Right ventricle myocardium superior (tissue), 1 donor: ENCODE measurements at places on chromosomes 6 and 20. TPM values are rescaled to one million over a fixed set of nuclear protein-coding genes. Genes with fewer than 3 reads are reported as not detected.

The LAMA4 gene
- total RNA-seq, result 71.1 TPM

DNA sequence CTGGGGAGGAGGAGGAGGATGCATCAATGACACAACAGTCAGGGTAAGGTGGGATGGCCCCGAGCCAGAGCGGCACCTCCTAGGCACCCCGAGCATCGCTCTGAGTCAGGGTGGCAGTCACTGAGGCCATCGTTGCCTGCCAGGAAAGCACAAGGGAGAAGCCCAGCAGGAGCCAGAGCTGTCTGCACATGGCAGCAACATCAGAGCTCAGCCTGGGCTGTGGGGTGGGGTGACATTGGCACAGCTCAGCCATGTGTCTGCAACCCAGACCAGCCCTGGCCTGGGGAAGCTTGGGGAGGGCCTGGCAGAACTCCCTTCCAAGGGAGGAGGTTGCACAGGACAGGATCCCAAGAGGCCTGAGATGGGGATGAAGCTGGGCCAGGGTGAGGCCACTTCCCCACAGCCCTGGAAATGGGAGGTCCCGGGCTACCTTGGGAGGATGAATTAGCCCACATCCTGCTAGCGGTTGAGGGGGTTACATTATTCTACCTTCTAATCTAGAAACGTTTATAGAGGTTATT is 255.6 kb downstream of the MAFB start:
- DNase-seq, result no peak

DNA sequence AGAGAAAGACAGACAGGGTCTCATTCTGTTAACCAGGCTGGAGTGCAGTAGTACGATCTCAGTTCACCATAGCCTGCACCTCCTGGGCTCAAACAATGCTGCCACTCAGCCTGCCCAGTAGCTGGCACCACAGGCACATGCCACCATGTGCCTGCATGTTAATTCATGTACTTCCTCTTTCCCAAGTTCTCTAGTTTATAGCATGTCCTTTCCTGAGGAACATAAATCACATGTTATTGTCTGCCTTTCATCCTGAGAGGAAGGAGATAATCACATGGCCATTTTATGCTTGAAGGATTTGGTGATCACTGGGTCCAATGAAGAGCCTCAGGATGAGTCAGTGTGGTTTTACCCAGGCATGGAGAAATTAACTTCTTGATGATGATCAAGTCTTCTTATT is 47.9 kb downstream of the COL11A2 start:
- no peak for DNase-seq

The PPIL6 gene
- 5.5 TPM for total RNA-seq

GRCh38 chr20:17457079-17457478 is 74.1 kb downstream of the BFSP1 start:
- DNase-seq, result no peak

GRCh38 chr20:58308290-58308679 is 1.2 kb upstream of the RAB22A start:
- DNase-seq, result no peak

The TMX4 gene
- 123 TPM for total RNA-seq

The BPIFB4 gene
- total RNA-seq, result not detected

The ANKRD66 gene
- total RNA-seq, result not detected

DNA sequence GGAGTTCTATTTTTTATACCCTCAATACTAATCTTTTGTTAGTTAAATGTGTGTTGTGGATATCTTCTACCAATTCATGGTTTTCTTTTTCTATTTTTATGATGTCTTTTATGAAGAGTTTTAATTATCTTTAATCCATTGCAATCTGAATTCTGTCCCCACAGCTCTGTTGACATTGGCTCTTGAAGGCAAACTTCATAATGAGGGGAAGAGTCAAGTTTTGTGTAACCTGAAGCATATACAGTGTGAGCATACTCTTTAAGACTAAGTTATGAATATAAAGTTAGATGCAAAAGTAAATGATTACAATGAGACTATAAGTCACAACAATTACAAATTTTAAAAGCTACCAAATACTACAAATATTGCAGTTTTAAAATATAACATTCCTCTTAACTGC is 34.2 kb downstream of the RNF217 start:
- no peak for DNase-seq

DNA sequence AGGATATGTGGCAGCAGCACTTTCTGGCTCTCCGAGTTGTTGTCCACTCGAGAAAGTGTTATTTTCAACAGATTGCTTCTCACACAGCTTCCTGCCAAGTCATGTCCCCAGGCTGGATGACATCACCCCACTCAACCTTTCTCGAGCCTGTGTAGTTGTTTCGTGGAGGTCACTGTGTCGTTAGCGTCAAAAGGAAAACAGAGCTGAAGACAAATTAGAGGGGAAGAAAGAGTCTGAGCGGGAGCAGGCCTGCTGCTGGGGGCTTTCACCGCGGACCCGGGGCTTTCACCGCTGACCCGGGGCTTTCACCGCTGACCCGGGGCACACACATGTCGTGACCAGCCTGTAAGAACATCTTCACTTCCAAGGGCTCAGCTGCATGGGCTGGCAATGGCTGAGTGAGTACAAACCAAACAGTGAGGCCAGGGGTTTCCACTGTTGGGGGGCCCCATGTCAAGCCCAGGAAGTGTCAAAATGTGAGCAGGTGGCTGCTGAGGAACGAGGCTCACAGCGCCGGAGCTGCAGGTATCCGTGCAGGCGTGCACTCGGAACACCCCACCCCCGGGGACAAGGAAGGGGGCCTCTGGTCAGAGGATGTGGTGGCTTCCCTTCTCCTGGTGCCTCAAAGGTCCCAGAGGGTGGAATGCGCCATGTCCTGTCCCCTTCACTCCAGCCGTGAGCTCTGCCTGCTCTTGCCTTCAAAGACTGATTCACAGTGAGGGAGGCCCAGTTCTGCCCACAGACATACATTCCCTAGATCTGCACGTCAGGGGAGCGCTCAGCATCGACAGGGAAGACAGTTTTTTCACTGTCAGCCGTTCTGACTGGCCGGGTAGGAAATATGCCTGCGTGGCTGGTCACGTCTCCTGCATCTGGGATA is 365.9 kb downstream of the TAF4 start:
- no peak for DNase-seq

DNA sequence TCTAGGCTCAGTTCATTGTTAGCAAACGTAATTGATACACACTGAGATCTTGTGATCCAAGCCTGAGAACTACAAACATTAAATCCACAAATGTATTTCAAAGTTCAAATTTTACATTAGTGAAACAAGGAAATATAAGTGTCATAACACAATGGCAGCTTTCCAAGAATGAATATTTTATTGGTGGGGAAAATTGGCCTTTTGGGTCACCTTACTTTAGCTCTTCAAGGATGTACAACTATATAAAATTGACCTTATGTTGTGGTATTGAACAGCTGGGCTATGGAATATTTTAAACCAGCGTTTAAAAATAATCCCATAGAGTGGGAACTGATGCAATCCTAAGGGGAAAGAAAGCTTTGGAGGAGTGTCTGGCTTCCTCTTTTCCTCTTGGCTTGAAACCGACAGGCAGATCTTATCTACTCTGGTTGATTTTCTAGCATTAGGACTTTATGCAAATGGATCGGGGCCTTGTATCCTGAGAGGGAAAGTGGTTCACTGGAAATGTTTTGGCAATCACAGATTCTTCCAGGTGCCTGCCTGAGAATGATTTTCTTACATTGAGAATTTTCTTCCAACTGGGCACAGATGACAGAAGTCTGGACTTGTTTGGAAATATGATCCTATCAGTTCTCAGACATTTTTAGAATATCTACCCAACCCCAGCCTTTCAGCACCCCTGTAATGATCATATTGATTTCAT is 184.8 kb upstream of the ECI2 start:
- no peak for DNase-seq

GRCh38 chr6:121932076-121932991 is 467.1 kb upstream of the HSF2 start:
- DNase-seq, result no peak

GRCh38 chr6:148524976-148525375 is 182.3 kb downstream of the SASH1 start:
- DNase-seq, result no peak

- DNase-seq, result no peak
Observed at GRCh38 chr20:9348747-9349146, 165.6 kb upstream of the LAMP5 start.

GRCh38 chr6:168348186-168348585 is 28.6 kb upstream of the DACT2 start:
- no peak for DNase-seq

DNA sequence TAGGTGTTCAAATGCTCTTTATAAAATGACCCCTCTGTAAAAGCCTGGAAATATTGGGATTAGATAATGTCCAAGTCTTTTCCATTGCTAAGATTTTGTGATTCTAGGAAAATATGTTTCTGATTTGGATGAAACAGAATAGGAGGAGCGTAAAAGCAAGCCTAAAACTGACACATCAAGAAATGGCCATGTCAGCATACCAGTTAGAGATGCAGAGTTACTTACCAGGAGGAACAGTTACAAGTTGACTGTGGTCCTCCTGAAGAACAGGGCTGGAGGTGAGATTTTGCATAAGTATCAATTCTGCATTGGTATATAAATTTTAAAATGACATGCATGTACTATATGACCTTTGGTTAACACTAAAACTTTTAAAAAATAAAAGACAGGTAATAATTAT is 35.3 kb downstream of the EYA2 start:
- no peak for DNase-seq

DNA sequence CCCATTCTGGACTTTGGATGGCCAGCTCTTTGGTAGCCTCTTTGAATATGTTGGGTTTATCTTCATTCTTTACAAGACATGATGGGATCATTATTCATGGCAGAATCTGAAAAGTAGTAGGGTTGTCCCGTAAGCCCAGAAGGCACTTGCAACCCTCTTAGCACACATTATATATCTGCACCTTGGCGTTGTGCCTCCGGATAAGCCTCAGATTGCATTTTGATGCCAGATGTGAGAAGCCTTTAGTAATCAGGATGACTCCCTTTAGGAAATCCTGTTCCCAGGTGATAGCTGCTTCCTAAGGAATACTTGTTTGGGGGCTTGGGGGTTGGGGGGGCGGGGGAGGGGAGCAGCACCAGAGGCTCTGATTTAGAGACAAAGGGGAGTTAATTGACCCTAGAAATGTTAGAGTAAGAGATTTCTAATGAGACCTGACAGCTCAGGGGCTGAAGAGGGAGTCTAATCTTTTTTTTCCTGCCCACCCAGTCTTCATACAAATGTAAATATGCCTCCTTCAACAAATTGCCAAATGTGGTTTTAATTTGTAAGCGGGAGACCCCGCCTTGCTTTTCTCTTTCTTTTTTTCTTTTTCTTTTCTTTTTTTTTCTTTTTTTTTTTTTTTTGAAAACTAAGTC is 55.1 kb downstream of the JAG1 start:
- DNase-seq, result no peak
